ENCODE measurements at places on chromosomes 13 and 19. TPM values are rescaled to one million over a fixed set of nuclear protein-coding genes. Genes with fewer than 3 reads are reported as not detected.
A peak's percentile ranks its signal among the peaks of the same experiment; 100 is the strongest.

DNA sequence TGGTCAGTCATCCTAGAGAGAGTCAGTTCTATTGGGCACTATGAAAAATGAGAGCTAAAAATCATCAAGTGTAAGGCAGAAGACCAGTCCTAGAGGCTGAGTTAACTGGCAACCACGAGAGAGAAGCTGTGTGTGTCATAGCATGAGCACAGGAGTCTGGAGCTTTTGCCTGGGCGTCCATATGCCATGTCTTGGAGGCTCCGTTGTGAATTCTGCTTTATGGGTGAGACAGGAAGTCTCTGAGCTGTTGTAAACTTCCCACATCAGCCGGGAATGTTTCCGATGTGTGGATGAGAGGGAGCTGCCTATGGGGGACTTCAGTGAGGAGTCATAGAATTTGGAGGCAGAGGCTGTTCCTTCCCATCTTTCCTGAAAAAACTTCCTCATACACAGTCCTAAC lies 120.0 kb downstream of the ITGBL1 start:
- DNase-seq: no peak

DNA sequence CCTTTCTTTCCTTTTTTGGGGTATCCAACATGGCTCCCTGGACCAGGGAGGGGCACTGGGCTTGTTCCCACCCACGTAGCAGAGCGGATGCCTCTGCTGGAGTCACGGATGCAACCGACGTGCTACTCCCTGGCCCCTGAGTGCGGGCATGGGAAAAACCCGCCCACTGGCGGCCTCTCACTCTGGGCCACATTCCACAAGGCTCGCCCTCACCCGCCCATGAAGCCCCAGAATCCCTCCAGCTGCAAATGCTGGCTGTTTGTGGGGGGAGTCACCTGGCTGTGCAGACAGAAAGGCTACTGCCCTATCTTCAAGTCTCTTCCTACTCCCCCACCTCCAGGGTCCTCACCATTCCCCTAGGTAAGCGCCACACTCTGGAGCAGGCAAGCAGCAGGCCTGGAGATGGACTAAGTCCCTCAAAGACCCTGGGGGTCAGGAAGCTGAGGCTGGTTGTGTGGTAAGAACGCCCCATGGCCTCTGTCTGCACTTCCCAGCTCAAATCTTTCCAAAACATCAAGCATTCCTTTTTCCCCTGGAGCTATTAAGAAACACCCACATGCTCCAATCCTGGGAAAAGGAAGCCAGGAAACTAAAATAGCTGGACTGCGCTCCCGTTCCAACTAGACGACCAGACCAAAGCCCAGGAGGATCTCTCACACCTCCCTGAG lies 17.9 kb upstream of the EPHX3 start:
- DNase-seq: peak; percentile 75

DNA sequence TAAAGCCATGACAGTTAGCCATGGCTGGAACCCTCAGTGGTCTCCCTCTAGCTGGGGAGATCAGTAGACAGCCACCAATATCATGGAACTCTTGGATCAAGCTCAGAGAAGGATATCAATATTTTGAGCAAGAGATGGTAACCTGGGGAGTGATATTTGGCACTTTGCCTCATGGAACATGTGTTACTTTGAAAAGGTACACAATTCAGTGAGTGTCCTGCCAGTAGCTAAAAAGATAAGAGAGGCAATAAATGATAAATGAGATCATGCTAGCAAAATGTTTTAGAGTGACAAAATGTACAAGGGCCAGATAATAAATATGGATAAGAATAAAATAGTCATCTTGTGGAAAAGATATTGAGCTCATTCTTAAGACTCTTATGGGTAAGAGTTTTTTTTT lies 1618.7 kb downstream of the OLFM4 start:
- DNase-seq: no peak

GRCh38 chr19:29645911-29646310 lies 19.4 kb upstream of the PLEKHF1 start:
- peak; percentile 74 for DNase-seq

- DNase-seq: no peak
Measured at GRCh38 chr13:36819739-36820090, 693 bp downstream of the RFXAP start.

FCGBP gene
- 8.0 TPM for total RNA-seq

DNA sequence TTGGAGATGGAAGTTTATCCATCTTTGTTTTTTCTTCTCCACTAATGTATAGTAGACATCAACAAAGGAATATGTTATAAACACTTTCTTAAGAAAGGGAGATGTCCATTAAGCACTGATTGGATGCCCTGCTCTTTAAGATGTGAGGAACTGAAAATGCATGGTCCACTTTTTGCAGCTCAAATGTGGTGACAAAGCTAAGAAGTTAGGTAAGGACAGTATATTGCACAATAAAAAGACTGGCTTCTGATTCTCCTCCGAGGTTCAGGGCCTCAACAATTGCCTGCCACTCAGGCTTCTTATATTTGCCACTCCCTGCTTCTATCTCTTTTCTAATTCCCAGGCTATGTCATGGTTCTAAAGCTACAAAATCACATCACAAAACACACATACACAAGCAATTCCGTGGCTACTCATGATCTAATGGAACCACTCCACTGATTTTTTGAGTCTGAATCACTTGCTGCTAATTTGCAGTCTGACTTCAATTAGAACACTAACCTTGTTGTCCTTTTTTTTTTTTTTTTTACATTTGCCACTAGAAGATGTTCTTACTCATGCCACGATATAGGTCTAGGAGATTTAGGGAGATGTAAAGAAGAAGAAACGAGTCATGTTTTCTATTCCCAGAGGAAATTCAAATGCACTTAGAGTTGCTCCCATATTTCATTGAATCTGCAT lies 29.6 kb upstream of the TNFSF11 start:
- no peak for DNase-seq

SLC5A5 gene
- not detected for total RNA-seq

FUT1 gene
- total RNA-seq: 1.8 TPM

DNA sequence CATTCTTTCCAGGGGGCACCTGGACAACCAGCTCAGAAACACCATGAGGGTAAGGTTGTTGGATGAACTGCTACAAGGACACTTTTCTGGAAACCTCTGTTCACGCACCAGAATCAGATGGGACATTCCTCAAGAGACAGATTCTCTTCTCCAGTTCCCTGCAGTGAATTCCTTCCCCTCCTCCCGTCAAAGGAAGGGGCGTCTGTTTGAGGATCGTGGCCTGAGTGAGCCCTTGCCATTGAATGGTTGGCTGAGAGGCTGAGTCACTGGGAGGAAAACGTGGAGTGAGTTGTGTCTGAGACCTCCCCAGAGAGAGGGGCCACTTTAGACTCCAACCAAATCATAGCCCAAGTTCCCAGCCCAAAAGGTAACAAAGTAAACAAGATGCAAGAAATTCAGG lies 79.4 kb upstream of the ZNF507 start:
- DNase-seq: no peak

DNA sequence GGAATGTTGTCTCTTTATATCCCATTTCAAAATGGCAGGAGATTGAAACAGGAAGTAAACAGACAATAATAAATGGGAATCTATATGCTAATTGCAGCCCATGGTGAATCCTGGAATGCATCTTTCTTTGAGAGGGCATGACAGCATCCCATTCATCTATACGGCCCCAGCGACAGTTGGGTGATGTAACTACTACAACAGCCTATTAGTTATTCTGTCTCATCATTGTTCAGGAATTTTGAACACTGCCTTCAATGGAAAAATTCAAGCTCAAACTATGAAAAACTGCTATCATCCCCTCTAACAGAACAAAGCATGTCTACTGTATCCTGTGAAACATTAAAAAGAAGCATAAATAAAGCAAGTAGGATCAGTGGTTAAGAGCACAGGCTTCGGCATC lies 262.1 kb downstream of the DCT start:
- DNase-seq: no peak

DNA sequence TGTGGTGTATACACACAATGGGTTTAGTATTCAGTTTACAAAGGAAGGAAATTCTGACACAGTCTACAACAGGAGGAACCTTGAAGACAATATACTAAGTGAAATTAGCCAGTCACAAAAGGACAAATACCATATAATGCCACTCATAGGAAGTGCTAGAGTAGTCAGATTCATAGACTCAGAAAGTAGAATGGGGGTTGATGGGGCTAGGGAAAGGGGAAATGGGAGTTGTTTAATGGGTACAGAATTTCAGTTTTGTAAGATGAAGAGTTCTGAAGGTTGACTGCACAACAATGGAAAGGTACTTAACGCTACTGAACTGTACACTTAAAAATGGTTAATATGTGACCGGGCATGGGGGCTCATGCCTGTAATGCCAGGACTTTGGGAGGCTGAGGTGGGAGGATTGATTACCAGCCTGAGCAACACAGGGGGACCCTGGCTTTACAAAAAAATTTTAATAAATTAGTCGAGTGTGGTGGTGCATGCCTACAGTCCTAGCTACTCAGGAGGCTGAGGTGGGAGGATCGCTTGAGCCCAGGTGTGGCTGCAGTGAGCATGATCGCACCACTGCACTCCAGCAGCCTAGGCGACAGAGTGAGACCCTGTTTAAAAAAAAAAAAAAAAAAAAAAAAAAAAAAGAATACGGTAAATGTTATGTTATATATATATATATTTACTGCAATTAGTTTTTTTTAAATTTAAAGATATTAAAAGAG lies 45.0 kb downstream of the SLC15A1 start:
- no peak for DNase-seq

DNA sequence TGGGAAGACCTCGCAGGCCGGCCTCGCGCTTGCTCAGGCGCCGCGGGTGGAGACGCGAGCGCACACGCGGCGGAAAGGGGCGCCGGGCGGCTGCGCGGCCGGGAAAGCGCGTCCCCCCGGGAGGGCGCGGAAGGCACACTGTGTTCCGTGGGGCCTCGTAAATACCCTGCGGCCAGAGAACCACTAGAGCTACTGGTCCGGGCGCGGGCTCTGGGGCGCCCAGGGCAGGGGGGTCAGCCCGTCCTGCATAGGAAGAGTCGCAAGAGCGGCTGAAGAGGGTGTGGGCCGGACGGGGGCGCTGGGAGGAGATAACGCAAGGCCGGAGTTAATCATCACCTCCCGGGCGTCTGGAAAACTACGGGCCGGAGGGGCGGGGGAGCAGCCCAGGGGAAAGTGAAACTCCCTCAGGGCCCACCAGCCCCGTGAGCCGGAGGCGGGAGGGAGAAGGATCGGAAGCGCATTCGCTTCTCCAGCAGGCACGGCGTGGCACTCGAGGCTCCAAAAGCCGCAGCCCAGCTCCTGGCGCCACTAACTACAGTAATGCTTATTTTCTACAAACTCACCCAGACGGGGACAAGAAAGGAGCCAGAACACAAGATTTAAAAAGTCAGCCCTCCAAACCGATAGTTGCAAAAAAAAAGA lies 1.1 kb upstream of the WBP4 start:
- peak; percentile 93 for DNase-seq

DNA sequence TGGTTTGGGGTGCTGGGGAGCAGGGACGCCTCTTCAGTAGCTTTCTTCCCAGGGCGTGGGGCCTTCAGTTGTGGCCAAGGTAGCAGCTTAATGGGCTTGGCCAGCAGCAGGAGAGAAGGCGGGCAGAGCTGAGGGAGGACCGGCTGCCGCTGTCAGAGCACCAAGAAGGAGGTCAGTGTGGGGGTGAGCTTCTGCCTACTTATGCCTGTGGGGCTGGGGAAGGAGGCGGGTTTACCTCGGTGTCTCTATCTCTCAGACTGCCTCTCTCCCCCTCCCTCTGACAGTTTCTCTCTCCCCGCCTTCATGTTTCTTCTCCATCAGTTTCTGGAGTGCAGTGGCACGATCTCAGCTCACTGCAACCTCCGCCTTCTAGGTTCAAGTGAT lies at the start of gene CAPN12:
Gene CAPN12, minus strand, starts transcription at position 177 of the 384 bp plus-strand sequence. CDS start 309 bp downstream, outside the sequence.
- DNase-seq: no peak

DNA sequence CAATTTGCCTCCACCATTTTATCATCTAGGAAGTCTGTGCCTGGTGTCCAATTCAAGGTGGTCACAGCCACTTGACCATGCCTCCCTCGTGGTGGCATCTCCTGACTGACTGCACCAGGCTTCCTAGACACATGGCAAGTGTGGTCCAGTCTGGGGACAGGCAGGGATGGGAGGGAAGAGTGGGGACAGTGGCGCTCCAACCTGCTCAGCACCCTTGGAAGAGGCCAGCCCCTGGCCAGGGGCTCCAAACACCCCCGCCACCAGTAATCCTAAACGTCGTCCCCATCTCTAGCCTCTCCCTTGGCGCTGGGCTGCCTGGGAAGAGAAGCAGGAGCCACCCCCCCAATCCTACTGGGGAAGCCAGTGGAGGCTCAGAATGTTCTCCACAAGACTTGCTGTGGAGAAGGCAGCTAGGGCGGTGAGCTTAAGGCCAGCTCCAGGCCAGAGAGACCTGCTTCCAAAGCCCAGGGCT lies 2.7 kb downstream of the RPL36 start:
- no peak for DNase-seq

DNA sequence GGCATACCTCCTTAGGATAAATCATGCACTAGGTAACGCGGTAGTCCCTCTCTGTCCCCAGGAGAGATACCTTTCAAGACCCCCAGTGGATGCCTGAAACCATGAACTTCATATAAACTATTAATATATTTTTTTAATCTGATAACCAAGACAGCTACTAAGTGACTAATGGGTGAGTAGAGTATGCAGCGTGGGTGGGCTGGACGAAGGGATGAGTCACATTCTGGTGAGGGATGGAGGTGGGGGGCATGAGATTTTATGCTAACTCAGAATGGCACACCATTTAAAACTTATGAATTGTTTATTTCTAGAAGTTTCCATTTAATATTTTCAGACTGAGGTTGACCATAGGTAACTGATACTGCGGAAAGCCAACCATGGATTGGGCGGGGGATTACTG lies 46.2 kb downstream of the CDK8 start:
- no peak for DNase-seq

DNA sequence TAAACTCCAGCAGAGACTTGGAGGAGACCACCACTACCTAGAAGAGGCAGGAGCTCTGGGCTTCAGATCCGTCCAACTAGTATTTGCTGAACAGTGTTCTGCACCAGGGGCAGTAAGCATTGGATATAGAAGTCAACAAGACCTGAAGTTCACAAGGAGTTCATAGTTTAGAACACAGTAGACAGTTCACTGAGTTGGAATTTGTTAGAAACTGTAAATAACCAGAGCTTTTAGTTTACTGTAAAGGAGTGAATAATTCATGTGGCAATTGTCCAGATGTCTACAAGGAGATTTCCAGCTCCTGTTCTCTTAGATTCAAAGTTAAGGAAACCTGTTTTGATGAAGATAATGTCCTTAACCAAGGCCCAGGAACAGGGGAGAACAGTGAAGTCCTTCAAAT lies 128.9 kb downstream of the COG6 start:
- DNase-seq: no peak

FFAR1 gene
- not detected for total RNA-seq

Data from Right ventricle myocardium superior (tissue), 1 donor.